M059J (cell line): ENCODE measurements at places on chromosomes 16 and 17. TPM values are rescaled to one million over a fixed set of nuclear protein-coding genes. Genes with fewer than 3 reads are reported as not detected.
A peak's percentile ranks its signal among the peaks of the same experiment; 100 is the strongest.

- DNase-seq: peak; percentile 32
Observed at GRCh38 chr16:56749672-56750491, 20.0 kb downstream of the NUP93 start.

GRCh38 chr17:73208139-73208827 lies 15.4 kb downstream of the COG1 start:
- DNase-seq: no peak

DNA sequence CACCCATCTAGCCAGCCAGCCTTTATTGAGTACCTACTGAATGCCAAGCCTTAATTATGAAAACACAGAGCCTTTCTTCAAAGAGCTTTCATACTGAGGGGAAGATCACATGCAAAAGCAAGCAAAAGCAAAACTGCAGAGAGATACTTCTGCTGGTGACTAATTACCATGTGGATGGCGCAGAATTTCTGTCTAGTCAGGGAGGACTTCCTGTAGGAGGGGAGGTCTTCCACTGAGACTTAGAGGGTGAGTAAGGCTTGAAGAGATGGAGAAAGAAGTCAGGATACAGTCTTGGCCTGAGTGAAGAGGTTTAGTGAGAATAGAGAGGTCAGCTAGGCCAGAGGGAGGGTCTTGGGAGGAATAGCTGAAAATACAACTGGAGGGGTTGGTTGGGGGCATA lies 53.9 kb upstream of the CCL2 start:
- no peak for DNase-seq

The P3H4 gene
- total RNA-seq: 51.6 and 88.8 TPM in 2 replicates

The SDK2 gene
- 0.05 and 0.30 TPM in 2 replicates for total RNA-seq
